Activated CD8-positive, alpha-beta memory T cell treated with anti-CD3 and anti-CD28 coated beads for 1 hour (primary cell): ENCODE measurements at places on chromosomes 11 and 22.

- no peak for DNase-seq
These were observed 223.4 kb upstream of the PITPNB start for GRCh38 chr22:28142361-28142961.

DNA sequence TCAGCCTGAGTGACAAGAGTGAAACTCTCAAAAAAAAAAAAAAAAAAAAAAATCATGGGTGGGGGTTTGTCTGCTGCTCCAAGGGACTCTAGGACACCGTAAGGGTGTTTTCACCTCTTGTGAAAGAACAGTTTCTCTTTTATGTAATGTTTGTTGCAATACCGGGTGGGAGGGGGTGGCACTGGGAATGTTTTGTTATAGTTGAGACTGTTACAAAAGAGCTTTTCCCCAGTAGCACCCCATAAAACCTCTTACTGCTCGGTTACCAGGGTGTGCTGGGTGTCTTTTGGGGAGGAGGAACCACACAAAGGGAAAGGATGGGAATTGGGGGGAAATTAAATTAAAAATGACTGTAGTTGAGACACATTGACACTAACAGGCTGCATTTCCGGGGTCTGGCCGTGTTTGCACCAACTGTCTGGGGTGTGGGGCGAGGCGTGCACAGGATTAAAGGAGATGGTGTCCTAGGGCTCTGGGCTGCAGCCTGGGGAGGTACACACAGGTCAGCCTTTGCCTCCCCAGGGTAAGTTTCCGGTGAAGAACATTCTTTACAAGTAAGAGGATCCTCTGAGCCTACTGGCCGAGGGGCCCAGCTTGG is 1.6 kb downstream of the NFAM1 start:
- DNase-seq = no peak

DNA sequence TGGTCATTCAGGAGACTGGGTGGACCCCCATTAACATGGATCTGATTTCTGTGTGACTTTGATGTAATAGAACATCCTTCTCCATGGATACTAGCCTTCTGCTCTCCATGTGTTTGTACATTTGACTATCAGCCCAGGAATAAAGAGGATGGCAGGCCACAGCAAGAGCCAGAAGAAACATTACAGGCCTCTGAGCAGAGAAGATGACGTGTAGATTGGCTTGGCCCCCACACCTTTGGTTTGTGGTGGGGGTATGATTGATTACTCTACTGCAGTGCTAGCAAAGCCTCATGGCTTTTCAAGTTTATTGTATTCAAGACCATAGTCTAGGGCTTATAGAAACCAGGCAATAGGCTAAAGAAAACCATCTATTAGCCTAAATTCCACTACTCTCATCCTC is 77.0 kb downstream of the GRAMD1B start:
- DNase-seq = no peak

- DNase-seq = no peak
These were observed 558.4 kb upstream of the CADM1 start for GRCh38 chr11:116062490-116063171.

- DNase-seq = no peak
These were observed 119.1 kb downstream of the NAT10 start for GRCh38 chr11:34224434-34224966.

GRCh38 chr11:110793556-110793955 is 81.3 kb upstream of the ARHGAP20 start:
- no peak for DNase-seq

- DNase-seq = no peak
These were observed 83.9 kb upstream of the TIMP3 start for GRCh38 chr22:32717337-32718240.

GRCh38 chr11:26806219-26806618 is 84.4 kb upstream of the SLC5A12 start:
- DNase-seq = no peak

DNA sequence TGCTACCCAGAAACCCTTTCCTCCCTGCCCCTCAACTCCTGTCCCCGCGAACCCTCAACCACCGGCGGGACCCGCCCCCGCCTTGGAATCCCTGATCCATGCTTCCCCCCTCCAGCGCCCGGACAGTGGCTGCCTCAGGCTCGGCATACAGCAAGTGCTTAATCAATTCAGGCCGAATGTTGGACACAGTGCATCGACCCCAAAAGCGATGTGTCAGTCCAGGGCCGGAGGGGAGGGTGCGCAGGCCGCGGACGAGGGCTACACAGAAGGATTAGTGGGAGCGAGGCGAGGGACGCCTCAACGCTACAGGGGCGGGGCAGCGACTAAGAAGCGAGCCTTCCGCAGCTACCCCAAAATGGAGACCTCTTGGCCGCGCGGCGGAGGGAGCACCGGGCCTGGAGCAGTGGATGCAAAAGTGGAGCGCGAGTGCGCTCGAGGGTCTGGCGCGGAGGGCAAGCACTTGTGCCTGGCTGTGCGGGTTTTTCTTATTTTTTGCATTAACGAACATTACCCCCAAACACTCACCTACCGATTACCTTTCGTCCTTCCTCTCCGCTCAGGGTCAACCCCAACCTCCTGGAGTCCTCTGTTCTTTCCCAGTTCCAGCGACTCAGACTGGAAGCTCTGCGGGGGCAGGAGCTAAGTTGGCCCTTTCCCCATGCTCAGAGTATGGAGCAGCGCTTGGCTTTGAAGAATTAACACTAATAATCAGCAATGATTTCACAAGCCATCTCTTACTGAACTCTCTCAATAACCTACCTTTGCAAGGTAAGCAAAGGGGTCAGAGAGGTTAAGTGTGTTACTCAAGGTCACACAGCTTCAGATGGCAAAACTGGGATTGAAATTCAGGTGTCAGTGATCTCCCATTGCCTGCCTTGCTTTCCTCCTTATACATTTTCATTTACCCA is 30.0 kb upstream of the WNT11 start:
- DNase-seq = no peak

DNA sequence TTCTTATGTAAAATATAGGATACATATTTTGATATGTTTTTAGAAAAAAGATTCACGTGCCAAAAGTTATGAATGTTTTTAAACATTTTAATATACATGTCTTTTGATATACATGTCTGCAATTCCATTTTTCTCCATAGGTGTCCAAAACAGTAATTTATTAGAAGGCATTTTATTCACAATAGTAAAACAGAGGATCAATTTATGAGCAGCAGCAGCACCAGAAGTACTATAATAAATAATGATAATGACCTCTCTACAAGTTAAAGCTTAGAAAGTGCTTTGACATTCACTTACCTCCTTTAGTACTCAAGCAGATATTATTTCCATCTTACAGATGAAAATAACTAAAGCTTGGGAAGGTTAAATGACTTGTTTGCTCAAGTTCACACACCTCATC is 96.7 kb upstream of the DBX1 start:
- DNase-seq = no peak

GRCh38 chr11:120061036-120061760 is 76.7 kb downstream of the TRIM29 start:
- no peak for DNase-seq

DNA sequence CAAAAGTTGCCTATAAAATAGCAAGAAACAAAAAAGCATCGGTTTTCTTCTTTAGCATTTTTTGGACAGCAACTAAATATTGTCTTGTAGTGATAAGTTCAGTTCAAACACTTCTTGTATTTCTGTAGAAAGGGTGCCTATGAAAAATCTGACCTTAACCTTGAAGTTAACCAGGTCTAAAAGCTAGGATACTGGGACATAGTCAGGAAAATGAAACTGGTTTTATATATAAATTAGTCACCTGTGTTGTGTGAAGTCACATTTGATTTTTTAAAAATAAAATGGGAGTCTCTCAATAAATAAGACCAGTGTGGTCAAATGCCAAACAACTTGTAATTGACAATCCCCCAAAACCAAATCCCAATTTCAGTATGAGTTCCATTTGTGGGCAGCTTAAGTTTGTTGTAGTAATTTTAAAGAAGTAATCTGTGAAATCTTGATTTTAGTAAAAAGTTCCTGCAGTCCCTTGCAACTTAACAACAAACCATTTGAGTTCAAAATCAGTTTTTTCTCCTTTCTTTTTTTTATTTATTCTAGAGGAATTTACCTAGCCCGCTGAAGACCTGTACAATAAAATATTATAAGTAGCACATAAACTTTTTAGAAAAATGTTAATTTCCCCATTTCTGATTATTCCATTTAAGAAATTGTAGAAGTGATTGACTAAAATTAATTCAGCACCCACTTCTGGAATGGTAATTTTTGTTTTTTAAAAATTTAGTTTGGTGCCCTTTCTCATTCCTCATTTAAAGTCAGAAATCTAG is 84.5 kb upstream of the PPARA start:
- DNase-seq = no peak

DNA sequence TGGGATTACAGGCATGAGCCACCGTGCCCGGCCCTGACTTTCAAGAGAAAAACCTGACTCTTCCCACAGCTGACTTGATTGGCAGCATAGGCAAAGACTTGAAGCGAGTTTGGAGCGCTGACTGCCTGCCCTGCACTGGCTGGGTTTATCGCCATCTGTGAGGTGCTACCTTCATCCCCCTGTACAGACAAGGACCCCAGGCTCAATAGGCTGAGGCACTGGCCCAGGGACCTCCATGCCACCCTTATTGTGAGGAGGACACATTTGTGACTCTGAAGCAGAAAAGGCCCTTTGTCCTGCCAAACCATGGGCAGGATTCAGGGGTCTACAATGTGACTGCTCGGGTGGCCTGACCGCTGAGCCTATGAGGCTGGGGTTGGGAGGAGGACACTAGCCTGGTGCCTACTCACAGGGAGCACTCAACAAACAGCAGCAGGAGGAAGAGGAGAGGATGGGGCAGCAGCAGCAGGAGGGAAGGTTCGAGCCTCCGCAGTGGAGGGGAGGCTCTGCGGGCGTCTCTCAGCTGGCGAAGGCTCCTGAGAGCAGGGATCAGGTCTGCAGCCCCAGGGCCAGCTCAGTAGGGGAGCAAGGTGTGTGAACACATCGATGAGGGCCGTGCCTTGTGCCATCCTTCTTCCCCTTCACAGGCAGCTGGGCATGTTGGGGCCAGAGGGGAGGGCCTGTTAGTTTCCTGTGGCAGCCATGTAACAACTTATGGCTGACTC is 72.9 kb upstream of the WNT7B start:
- no peak for DNase-seq

DNA sequence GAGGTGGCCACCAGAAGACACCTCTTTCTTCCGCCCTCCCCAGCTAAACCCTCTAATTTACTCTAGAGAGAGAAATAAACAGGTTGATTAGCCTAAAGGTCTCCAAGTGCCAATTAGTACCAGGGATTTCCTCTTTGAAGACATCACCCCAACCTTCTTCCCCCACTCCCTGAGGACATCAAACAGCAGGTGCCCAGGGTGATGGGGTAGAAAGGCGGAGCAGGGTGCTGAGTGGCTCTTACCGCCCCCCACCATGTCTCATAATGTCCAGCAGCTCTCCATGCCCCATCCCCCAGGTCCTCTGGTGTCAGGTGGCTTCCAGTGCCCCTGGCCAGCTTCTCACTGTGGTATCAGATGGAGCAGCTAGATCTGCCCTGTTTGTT is 5.3 kb upstream of the GNAZ start:
- no peak for DNase-seq

- no peak for DNase-seq
These were observed 94.2 kb downstream of the FAR1 start for GRCh38 chr11:13762718-13763117.

GRCh38 chr22:30947816-30948454 is 20.6 kb downstream of the MORC2 start:
- DNase-seq = no peak

GRCh38 chr11:128745311-128746136 is 51.7 kb downstream of the FLI1 start:
- DNase-seq = no peak

GRCh38 chr22:44404341-44405020 is 91.7 kb upstream of the SHISAL1 start:
- no peak for DNase-seq

GRCh38 chr11:86473991-86474833 is 99.5 kb downstream of the CCDC81 start:
- no peak for DNase-seq

DNA sequence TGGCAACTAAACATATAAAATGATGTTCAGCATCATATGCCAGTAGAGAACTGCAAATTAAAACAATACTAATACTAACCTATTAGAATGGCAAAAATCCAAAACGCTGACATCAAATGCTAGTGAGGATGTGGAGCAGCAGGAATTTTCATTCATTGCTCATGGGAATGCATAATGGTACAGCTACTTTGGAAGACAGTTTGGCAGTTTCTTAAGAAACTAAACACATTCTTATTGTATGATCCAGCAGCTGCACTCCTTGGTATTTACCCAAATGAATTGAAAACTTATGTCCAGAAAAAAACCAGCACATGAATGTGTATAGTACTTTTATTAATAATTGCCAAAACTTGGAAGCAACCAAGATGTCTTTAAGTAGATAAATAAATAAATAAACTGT is 258.0 kb downstream of the TENM4 start:
- no peak for DNase-seq

- no peak for DNase-seq
These were observed 25.3 kb downstream of the OTOG start for GRCh38 chr11:17572359-17572690.

GRCh38 chr11:61961570-61962212 is 5.7 kb downstream of the FTH1 start:
- DNase-seq = no peak

- no peak for DNase-seq
These were observed 44.5 kb upstream of the TEAD1 start for GRCh38 chr11:12629601-12630313.

DNA sequence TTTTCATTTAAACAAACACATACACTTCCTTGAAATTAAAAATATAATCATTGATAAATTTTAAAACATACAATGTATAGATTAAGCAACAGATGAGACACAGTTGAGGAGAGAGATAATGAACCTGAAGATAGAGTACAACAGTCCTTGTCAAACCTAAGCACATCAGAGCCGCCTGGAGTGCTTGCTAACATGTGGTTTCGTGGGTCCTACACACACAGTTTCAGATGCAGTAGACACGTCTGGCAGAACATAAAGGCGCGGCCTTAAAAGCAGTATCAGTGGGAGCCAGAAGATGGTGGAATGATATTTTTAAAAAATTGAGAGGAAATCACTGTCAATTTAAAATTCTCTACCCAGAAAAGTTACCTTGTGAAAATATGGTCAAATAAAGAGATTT is 134.4 kb downstream of the MPPED1 start:
- DNase-seq = no peak

GRCh38 chr22:43118953-43119458 is 8.5 kb downstream of the BIK start:
- no peak for DNase-seq

GRCh38 chr11:20113149-20113438 is 47.2 kb downstream of the DBX1 start:
- DNase-seq = no peak

- DNase-seq = no peak
These were observed 232.6 kb downstream of the CASP12 start for GRCh38 chr11:104665641-104666040.

- DNase-seq = no peak
These were observed 15.1 kb upstream of the THRSP start for GRCh38 chr11:78048561-78048960.

DNA sequence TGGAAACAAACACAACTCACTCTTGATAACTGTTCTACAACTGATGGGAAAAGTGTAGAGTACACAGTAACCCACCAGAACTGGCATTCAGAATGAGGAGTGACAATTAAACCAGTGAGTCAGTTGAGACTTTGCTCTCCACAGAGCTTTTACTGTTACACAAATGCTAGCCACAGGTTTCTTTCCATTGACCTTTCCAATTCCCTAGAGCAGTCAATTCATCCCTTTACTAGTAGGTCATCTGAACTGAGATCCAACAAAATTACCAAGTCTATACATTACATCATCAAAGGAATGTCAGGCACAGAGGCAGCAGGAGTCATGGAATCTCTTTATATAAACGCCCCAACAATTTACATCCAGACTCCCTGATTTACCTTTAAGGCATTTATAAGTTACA is 65.9 kb downstream of the PHF21A start:
- DNase-seq = no peak

- DNase-seq = no peak
These were observed 580 bp downstream of the DTX4 start for GRCh38 chr11:59172345-59173079.
